Dermis blood vessel endothelial cell (primary cell): ENCODE measurements at places on chromosomes 7 and 10.
A peak's percentile ranks its signal among the peaks of the same experiment; 100 is the strongest.

DNA sequence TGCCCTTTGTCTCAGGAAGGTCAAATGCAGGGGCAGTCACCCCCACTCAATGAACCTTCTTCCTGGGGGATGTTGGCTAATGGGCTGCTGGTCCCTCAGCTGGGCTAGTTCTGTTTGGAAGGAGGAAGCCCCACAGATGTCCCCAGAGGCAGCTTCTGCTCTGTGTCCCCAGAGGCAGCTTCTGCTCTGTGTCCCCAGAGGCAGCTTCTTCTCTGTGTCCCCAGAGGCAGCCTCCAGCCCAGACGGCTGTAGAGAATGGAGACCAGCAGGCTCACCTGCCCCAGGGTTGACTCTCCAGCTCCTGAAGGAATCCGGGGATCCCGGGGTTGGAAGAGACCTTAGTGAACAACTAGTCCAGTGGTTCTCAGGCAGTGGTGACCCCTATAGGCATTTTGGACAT is 62.5 kb upstream of the LEP start:
- DNase-seq = no peak

DNA sequence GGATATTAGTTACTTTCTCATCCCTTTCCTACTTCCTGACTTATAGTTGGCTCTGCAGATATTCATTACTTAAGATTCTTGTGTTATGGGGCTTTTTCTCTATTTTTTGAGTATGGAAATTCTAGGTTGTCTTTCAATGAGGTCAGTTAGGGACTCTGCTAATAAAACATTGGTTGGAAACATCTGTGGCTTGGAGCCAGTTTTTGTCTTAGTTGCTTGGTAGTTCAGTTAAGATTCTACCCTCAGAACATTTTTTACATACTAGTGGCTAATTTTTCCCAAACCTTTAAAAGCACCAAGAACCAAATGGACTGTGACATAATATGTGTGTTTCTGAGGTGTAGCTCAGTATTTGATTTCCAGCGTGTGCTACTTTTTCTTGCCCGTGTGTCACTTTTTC is 305.6 kb upstream of the FZD1 start:
- no peak for DNase-seq

- no peak for DNase-seq
Observed at GRCh38 chr7:131004371-131004770, 270.4 kb upstream of the KLF14 start.

- no peak for DNase-seq
Observed at GRCh38 chr7:148556892-148557291, 33.7 kb upstream of the C7orf33 start.

DNA sequence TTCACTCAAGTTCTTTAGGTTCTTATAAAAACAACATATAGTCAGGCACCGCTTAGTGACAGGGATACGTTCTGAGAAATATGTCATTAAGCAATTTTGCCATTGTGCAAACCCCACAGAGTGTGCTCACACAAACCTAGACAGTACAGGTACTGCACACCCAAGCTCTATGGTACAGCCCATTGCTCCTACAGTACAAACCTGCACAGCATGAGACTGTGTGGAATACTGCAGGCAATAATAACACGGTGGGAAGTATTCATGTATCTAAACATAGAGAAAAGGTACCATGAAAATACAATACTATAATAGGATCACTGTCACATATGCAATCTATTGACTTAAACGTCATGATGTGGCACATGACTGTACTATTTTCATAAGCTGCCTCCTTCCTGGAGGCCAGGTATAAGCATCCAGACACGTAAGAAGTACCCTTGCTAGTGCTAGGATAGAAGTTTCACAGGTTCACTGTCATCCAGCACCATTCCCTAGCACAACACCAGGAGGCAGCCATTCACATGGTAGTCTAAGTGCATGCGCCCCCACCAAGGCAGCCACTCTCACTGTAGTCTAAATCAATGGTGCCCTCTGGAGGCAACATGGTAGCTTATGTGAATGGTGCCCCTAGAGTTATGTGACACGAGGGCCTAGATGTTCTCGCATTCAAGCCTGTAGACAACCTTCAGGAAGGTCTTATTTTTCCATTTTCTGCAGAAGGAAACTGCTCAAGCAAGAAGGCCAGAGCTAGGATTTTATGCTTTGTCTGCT is 98.5 kb downstream of the ARHGAP22 start:
- DNase-seq = peak; percentile 75

GRCh38 chr10:130300608-130301020 is 164.4 kb downstream of the GLRX3 start:
- DNase-seq = peak; percentile 75

DNA sequence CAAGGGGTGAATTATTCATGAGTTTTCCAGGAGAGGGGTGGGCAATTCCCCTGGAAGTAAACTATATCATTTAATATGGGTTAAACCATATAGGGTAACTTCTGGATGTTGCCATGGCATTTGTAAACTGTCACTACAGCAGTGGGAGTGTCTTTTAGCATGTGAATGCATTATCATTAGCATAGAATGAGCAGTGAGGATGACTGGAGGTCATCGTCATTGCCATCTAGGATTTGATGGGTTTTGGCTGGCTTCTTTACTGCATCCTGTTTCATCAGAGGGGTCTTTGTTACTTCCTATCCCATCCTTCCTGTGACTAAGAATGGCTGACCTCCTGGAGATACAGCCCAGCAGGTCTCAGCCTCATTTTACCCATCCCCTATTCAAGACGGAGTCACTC is 139.5 kb upstream of the PRKCQ start:
- no peak for DNase-seq

DNA sequence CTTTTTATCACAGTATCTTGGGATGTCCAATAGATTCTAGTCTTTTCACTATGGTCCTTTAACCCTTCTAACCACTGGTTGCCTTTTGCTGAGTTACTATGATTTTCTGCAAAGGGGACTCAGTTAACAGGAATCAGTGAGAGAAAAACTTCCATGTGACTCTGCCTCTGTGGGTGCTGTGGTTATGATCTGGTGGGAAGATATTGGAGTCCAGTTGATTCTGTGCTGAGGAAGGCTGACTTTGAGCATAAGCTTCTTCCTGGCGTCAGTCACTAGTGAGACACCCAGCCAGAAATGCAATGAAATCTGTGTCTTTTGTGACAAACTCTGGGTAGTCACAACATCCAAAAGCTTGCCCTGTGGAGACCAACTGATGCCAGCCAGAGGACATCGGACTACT is 648.0 kb downstream of the SUGCT start:
- DNase-seq = no peak

DNA sequence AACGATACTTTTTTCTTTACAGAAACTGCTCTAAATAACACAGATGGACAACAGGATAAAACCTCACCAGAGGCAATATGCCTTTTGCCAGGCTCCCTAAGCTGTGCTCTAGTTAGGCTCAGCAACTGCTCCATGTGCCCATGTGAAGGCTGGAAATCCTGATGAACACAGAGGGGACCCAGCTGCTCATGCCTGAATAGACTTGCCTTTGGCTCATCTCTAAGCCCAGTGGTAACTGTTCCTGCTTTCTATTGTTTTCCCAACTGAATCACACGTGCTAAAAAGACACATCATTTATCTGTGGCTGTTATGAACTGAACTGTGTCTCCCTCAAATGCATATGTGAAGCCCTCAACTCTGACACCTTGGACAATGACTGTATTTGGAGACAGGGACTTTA is 110.4 kb downstream of the RNF216 start:
- no peak for DNase-seq

DNA sequence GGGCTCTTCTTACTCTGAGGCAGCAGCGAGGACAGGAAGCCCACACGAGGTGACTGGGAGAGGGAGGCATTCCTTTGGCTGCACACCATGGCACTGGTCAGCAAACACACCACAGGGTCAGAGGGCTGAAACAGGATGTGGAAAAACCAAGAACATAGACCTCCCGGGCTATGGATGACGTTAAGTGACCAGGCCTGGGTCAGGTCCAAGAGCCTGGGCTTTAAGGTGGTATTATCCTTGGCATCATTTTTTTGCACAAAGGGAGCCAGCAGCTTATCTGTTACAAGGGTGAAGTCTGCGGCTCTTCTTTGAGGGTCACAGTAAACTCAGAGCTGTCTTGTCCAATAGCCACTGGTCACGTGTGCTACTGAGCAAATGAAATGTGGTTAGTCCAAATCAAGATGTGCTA is 7.0 kb downstream of the WDR91 start:
- DNase-seq = peak; percentile 17

GRCh38 chr7:132740176-132740575 is 163.9 kb upstream of the PLXNA4 start:
- DNase-seq = no peak

- DNase-seq = no peak
Observed at GRCh38 chr10:132921818-132922807, 20.3 kb downstream of the CFAP46 start.

- no peak for DNase-seq
Observed at GRCh38 chr7:135501402-135501801, 8.5 kb downstream of the CNOT4 start.

DNA sequence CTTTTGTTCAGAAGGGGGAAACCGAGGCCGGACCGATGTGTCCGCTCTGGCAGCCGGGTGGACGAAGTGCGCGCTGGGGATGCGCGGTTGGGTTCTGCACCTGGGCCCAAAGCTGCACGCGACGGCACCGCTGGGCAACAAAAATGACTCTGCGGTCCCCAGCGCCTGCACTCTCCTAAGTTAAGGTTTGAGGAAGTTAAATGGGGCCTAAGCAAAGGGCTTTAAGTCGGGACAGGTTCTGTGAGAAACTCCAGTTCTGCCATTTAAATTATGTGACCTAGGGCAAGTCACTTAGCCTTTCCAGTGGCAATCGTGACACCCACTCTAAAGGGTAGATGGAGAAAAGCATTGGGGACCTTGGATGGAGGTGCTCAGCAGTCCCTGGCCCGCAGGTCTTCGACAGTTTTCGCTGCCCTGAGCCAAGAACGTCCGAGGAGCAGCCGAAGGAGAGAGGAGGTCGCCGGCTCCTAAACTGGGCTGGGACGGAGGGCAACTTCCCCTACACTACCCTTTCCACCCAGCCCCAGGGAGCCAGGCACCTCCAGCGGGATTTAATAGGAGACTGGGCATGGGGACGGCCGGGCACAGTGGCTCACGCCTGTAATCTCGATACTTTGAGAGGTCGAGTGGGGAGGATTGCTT is 534 bp upstream of the ACBD5 start:
- DNase-seq = peak; percentile 27

- no peak for DNase-seq
Observed at GRCh38 chr7:12766416-12766815, 79.0 kb downstream of the ARL4A start.

DNA sequence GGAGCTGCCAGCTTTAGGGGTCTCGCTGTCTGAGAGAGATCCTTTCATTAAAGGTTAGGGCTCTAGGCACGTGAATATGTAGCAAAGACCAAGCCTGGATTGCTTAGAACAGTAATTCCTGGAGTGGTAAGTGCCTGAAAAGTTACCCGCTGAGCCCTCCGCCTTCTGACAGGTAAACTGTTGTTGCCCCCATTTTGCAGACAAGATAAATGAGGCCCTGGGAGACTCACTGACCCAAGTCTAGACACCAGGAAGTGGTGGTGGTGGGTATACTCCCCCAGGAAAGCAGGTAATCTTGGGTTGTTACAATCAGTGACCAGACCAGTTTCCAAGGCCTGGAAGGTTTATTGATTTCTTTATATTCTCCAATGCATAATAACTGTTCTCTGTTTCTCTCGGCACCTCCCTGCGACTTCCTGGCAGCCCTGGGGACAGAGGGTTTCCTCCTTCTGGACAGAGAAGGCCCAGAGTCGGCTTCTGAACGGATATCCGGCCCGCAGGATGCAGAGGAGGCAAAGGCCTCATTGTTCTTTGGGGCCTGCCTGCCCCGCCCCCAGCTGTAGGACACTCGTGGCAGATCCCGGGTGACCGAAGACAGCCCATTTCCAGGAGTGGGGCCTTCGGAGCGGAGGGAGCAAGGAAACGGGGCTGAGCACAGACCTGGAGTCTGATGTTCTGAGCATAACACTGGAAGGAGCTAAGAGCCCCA is 1.3 kb upstream of the GRK5 start:
- DNase-seq = peak; percentile 68
